Stimulated activated CD4-positive, alpha-beta T cell treated with anti-CD3 and anti-CD28 coated beads, TNF-alpha, amount 100 ng/mL, for 24 hours (primary cell): ENCODE measurements at places on chromosomes 7 and 10.

- DNase-seq: no peak
Measured at GRCh38 chr7:93981480-93981874, 22.7 kb downstream of the BET1 start.

- DNase-seq: no peak
Measured at GRCh38 chr7:129110258-129110981, 34.1 kb upstream of the TSPAN33 start.

GRCh38 chr10:35426657-35427056 is 90.3 kb downstream of the CCNY start:
- DNase-seq: no peak

DNA sequence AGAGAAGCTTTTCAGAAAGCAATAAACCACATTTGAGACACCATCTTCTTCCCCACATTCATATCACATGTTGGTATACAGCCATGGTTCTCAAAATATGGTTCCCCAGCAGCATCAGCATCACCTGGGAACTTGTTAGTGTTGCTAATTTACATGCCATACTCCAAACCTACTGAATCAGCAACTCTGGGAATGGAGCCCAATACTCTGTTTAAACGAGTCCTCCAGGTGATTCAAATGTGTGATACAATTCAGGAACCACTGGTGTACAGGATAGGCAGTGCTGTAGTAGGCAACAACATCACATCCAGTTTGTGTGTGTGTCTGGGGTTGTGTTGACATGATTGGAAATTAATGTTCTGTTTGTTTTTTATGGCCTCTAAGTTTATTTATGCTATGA is 47.7 kb downstream of the ZNF277 start:
- DNase-seq: no peak

GRCh38 chr7:30531286-30531685 is 26.7 kb upstream of the GGCT start:
- DNase-seq: no peak

DNA sequence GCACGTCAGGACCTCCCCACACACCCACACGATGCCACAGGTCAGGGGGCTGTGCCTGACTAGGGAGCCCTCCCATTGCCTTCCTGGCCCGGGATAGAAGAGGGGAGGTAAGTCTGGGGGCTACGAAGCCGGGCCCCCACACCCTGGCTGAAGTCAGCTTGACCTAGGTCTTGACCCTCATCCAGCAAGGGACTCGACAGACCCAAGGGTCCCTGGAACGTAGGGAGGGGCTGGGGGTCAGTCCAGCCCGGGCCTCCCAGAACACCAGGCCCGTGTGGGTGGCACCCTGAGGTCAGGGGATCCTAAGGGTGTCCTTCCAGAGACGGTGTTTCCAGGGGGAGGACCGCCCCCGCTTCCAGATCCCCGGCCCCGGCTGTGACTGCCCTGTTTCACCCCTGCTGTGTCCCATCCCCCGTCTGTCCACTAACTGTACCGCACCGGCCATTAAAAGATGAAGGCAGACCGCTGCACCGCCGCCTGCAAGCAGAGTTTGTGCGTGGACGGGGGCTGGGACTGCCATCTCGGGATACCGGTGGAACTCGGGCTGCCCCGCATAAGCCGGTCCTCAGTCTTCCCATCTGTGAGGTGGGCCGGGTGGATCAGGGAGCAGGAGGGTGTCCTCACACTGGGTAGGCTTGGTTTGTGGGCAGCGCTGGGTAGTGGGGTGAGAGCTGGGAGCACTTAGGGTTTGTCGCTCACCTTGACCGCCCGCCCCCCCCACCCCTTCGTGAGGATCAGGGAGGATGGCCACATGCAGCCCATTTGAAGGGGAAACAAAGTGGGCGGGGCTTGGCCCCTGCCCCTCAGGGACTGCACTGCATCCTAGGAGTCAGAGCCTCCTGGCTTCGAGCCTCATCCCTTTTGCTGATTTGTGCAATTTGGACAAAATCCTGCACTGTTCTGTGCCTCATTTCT is 21.1 kb downstream of the SLC29A4 start:
- DNase-seq: no peak

GRCh38 chr10:48729222-48729621 is 44.5 kb downstream of the WDFY4 start:
- DNase-seq: no peak

DNA sequence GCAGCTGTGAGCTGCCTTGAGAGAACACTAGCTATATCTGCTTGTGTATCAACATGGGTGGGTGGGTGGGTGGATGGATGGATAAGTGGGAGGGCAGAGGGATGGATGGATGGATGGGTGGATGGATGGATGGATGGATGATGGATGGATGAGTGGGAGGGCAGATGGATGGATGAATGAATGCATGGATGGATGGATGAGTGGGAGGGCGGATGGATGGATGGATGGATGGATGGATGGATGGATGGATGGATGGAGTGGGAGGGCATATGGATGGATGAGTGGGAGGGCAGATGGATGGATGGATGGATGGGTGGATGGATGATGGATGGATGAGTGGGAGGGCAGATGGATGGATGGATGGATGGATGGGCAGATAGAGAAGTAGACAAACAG is 76.1 kb downstream of the MKI67 start:
- DNase-seq: no peak

DNA sequence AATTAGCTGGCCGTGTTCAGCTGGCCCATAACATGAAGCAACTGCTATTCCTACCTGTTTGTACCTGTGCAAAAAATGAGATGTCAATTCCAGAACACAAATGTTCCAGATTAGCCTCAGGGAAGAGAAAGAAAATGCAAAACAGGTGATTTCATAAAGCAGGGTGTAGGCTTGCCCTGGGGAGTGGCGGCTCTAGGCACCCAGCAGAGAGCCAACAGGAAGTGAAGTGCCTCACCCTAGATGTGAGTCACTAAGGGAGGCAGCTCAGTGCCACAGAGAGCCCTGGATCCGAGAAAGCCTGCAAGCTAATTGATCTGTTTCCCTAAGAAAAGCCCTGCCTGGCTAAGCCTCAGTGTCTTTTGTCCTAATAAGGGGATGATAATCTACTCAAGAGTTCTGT is 240.0 kb downstream of the ARHGAP21 start:
- no peak for DNase-seq

DNA sequence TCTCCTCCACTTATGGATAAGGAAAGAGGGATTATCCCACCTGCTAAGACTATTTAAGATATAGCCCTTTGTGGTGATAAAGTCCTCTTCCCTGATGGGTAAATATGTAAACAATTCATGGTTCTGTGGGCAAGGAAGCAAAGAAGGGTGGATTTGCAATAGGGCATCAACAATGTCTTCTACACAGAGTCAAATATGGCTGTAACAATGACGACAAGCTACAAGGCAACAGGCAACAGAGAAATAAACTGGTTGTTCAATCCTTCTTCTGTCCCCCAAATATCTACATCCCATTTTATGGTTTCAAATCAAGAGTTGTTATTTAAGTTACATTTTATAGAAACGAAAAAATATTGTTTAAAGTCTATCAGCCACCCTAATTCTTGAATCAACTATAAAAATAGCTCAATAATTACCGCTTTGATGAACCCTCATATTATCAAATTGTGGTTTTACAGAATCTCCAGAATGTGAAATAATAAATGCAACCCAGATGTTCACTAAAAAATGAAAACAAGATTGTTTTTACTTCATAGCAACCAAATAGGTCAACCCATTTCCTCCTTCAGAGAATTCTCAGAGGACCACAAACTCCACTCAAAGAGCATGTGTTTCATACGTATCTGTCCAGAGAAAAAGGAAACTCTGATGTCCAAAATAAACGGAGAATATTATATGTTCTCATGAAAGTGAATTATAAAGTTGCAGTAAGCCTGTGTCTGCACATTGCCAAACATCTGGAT is 13.8 kb downstream of the CYTH3 start:
- no peak for DNase-seq

DNA sequence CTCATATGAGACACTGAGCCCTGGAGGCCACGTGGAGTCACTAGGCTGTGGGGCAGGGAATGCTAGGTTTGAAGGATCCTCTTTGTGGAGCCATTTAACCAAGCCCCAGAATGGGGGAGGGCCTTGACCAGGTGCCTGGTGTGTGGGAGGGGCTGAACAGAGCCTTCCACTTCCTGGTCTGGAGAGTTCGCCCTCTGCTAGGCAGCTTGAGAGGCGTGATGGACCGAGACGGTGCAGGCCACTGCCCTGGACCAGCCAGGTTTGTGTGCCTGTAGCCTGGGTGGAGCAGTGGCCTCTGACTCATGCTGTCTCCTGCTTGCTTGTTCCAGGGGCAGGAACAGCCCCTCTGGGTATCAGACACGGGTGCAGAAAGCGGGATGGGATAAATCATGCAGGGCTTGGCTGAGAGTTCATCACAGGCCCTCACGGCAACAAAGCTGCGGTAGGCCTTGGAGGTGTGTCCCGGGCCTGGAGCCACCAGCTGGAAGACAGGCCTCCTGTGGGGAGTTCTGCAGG is 27.4 kb downstream of the ADAMTS14 start:
- no peak for DNase-seq

DNA sequence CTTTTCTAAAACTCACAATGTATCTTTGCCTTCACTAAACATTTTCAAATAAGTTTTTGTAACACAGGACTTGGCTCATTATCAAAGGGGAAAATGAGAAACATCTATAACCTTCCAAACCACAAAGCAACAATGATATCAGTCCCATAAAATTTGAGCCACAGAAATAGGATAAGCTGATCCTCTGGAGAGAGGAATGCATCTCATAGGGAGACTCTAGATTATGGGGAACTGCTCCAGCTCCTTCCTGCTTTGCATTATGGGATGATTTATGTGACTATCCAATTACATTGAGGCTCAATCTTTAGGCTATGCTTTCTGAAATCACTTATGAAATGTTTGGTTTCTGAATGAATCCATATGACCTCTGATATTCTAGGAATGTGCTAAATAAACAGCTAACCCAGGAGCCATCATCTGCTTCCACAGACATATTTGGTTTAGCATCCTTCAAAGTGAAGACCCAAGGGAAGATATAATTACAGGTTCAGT is 70.4 kb downstream of the CUBN start:
- DNase-seq: no peak

- no peak for DNase-seq
Measured at GRCh38 chr10:23362879-23363792, 18.5 kb upstream of the C10orf67 start.

GRCh38 chr10:17712717-17713471 is 39.1 kb upstream of the TMEM236 start:
- no peak for DNase-seq

GRCh38 chr10:8311526-8312070 is 257.1 kb downstream of the GATA3 start:
- DNase-seq: no peak

DNA sequence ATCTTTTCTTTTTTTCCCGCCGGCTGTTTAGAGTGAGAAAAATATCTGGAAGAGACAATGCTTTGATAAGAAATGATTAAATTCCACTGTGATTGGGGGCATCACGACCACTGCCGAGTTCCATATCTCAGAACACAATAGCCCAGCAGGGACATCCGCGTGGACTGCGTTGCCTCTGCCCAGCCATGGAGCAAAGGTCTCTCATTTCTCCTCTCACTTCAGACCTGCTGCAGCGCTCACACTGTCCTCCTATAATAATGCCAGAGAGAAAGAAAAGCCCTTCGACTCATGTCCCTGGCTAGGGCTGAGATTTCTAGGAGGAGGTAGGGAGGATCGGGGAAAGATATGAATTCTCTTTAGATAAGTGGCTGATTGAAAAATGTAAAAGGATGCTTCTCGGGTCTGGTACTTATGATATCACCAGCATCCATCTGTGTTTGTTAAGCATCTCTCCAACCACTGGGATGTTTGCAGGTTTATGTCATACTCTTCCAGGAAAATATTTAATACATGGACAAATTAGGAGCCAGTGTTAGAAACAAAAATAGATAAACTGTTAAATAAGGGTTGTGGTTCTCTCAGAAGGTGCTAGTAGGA is 472.9 kb upstream of the AKR1E2 start:
- no peak for DNase-seq

- DNase-seq: no peak
Measured at GRCh38 chr10:68784476-68784875, 42.9 kb upstream of the STOX1 start.

- no peak for DNase-seq
Measured at GRCh38 chr10:56844978-56845529, 484.0 kb upstream of the ZWINT start.

GRCh38 chr10:91800756-91801155 is 2.5 kb downstream of the TNKS2 start:
- no peak for DNase-seq

GRCh38 chr7:142240546-142240945 is 17.3 kb downstream of the PRSS58 start:
- DNase-seq: no peak
